Panc1 (cell line): ENCODE measurements at places on chromosomes 5 and 9.

DNA sequence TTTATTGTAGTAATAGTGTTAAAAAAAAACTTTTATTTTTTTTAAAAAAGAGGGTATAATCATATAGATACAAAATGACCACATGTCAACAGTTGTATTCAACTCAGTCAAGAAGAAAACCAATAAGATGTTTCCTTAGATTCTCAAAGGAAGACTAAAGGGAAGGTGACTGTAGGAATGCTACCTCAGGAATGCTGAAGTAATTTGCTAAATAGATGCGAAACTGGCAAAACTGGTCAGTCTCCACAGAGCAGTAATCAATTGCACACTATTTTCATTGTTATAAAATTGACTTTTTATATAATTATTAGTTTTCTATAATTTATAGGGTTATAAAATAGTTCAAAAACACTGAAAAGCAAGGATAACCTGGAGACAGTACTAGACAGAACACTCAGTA lies 204.8 kb downstream of the GABRG2 start:
- DNase-seq = no peak

- peak; percentile 2 for DNase-seq
These were observed 67.4 kb upstream of the TBC1D9B start for GRCh38 chr5:179974946-179975712.

- no peak for DNase-seq
These were observed 158.6 kb upstream of the SHB start for GRCh38 chr9:38227656-38228055.

DNA sequence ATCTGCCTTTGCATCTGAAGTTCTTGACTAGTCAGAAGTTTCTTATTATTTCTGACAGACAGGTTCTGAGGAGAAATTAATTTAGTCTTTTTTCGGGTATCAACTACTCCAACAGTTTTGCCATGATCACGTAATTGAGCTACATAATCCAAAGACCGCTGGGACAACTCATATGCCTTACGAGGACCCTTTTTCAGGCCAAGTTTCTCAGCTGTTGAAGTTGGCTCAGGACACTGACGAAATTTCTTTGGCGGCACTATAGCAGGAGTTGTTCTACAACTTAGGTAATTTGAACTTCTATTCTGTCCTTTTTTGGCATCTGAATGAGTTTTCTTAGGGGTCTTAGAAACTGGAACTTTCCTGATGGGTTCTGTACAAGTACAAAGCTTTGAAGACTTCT lies 27.2 kb downstream of the SETX start:
- no peak for DNase-seq

GRCh38 chr9:79264511-79265355 lies 307.0 kb upstream of the TLE4 start:
- no peak for DNase-seq

GRCh38 chr5:159018855-159019254 lies 80.9 kb downstream of the EBF1 start:
- DNase-seq = no peak

GRCh38 chr9:135017899-135018298 lies 69.6 kb upstream of the OLFM1 start:
- no peak for DNase-seq

DNA sequence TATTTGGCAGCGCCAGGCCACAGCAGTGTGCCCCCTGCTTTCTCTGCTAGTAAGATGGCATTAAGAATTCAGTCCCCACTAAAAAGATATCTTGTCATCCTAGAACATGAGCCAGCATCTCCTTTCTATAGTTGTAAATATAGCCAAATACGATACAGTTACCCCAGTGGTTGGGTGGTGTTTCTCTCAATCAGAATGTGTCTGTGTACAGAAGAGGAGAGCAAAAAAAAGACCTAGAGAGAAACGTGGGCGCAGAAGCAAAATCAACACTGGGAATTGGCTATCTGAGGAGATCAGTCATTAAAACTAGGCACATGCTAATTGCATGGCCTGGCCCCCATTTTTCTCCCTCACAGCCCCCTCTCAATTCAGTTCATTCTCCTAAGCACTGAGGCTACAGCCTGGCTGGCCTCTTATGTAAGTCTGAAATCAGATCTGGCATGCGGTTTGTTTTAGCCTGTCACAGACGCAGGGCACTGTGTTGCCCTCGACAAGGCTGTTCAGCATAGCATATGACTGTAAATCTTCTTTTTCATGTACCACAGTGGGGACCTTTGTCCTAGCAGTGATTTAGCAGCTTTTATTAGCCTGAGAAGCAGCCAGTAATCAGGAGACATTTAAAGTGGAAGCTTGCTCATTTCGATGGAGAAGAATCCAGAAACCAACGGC lies 57.8 kb downstream of the RORB start:
- DNase-seq = no peak
